Mucosa of gallbladder (tissue), 1 donor: ENCODE measurements at places on chromosomes 7 and 10. TPM values are rescaled to one million over a fixed set of nuclear protein-coding genes. Genes with fewer than 3 reads are reported as not detected.

- DNase-seq = no peak
Measured at GRCh38 chr10:5601826-5602495, 64.4 kb downstream of the ASB13 start.

DNA sequence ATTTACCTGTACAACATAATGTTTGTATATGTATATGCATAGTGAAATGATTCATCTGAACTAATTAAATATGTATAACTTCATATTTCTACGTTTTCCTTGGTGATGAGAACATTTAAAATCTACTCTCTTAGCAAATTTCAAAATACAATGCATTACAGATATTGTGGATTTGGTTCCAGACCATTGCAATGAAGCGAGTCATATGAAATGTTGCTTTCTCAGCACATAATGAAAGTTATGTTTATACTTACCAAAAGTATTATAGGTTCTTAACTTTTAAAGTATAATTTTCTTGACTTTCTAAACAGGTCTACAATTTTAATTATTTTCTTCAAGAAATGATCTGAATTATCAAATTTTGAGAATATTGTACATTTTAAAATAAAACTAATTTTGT, 189.2 kb downstream of the CSTF2T start:
- no peak for DNase-seq

GRCh38 chr10:77359287-77359691, 278.3 kb downstream of the KCNMA1 start:
- DNase-seq = no peak

DNA sequence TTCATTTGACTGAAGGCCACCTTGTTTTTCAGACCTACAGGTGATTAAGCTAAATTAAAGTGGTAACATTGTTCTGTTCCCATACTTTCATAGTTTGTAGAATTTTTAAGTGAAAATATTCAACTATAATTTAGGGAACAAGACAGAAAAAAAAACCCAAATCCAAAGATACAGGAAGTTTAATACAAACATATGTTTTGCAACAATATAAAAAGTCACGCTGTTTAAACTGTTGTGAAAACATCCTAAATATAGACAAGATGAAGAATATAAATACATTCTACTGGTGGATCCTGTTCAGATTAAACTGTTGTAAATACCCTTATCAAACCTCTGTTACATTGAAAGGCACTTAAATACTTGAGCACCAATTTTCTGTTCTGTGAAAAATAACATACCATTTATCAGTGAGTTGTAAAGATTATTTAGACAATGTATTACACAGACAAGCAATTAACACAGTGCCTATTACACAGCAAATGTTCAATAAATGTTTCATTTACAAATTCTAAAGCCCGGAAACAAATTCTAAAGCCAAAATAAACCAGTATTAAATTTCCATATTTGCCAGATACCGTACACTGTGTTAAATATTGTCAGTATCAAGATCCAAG, 14.2 kb downstream of the ASZ1 start:
- DNase-seq = no peak

GRCh38 chr7:1779445-1779844, 109.4 kb downstream of the ELFN1 start:
- no peak for DNase-seq

GRCh38 chr7:102061981-102062390, 224.7 kb upstream of the SH2B2 start:
- DNase-seq = peak; percentile 18

GRCh38 chr10:43265799-43266721, 805 bp downstream of the RASGEF1A start:
- no peak for DNase-seq

DNA sequence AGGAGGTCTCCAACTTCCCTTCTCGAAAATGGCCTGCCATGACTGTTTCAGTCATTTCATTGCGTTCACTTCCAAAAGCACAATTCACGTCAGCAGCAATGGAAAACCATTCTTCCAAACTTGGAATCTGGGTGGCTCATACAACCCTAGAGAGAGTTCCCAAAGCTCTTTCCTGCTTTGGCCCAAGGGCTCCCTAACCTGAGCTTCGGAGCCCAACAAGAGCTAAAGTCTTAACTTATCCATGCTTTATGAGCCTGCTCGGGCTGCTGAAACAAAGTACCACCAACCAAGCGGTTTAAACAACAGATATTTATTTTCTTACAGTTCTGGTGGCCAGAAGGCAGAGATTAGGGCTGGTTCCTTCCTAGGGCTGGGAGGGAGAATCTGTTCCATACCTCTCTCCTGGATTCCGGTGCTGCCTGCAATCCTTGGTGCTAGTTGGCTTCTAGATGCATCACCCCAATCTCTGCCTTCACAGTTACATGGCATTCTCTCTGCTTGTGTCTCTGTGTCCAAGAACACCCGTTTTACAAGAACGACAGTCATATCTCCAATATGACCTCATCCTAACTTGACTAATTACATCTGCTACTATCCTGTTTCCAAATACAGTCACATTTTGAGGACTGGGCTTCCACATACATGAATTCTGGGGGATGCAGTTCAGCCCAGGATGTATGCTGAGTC, 33.5 kb downstream of the CAMK2B start:
- DNase-seq = no peak

DNA sequence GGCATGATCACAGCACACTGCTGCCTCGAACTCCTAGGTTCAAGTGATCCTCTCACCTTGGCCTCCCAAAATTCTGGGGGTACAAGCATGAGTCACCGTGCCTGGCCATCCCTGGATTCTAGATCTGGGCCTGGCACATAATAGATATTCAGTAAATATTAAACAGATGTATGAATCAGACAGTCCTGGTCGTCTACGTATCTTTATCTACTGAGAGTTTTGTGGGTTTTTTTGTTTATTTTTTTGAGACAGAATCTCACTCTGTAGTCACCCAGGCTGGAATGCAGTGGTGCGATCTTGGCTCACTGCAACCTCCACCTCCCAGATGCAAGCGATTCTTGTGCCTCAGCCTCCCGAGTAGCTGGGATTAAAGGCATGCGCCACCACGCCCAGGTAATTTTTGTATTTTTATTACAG, 24.3 kb upstream of the ITGB1 start:
- DNase-seq = no peak

DNA sequence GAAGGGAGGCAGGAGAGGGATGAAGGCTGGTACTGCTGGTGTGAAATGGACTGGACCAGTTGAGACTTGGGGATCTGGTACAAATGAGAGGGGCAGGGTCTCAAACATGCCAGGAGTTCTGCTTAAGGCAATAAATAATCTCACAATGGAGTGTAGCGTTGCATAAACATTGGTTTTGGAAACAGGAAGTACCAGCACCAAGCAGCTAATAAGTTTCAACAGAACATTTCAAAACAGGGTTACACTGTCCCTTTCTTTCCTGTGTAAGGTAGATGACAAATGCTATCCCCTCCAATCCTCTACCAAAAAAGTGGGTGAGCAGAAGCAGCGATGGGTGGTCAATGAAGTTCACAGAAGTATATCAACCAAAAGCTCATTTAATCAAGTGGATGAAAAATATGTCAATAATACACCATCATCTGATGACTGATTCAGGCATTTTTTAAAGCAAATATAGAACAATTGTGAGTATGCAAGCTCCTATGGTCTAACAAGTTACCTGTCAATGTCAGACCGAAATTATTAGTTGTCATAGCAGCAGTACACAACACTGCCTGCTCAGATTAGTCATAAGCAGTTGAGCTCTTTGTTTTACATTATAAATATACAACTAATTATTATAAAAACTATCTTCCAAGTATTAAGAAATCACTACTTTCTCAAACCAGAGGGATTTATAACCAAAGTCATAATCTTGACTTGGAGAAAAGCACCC, 220.0 kb downstream of the FAM107B start:
- no peak for DNase-seq

GRCh38 chr10:72690071-72690755, 1.7 kb upstream of the MCU start:
- no peak for DNase-seq

The AP5Z1 gene
- total RNA-seq = 45.0 TPM

GRCh38 chr10:34666008-34666704, 148.9 kb downstream of the PARD3 start:
- peak; percentile 60 for DNase-seq

DNA sequence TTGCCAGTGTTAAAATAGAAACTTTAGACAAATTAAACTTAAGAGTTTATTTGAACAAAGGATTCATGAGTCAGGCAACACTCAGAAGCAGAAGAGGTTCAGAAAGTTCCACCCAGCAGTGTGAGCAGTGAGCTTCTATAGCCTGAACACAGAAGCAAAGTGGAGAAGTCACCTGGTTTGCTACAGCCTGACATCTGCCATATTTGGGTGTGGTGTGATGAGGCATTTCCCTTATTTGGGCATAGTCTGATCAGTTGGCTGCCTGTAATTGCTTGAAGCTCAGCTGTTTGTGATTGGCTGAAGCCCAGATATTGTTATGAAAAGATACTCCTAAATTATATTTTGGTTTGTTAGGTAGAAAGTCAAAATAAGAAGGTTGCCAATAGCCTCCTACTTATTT, 39.1 kb downstream of the VWC2 start:
- DNase-seq = no peak

- peak; percentile 68 for DNase-seq
Measured at GRCh38 chr7:73822319-73823173, 8.2 kb upstream of the CLDN4 start.

The PSTK gene
- 9.4 TPM for total RNA-seq

The SPDYE18 gene
- total RNA-seq = 0.72 TPM

The CDC14C gene
- not detected for total RNA-seq

The NUTM2B gene
- 2.4 TPM for total RNA-seq

- DNase-seq = peak; percentile 11
Measured at GRCh38 chr7:119472408-119473038, 800.5 kb upstream of the KCND2 start.

- no peak for DNase-seq
Measured at GRCh38 chr7:35967366-35968139, 166.7 kb downstream of the SEPTIN7 start.

- no peak for DNase-seq
Measured at GRCh38 chr10:11189582-11190376, 172.1 kb downstream of the CELF2 start.

The CYP2C9 gene
- total RNA-seq = 125 TPM

GRCh38 chr7:42832667-42833066, 79.2 kb downstream of the C7orf25 start:
- DNase-seq = no peak

The AMPH gene
- total RNA-seq = 4.9 TPM

DNA sequence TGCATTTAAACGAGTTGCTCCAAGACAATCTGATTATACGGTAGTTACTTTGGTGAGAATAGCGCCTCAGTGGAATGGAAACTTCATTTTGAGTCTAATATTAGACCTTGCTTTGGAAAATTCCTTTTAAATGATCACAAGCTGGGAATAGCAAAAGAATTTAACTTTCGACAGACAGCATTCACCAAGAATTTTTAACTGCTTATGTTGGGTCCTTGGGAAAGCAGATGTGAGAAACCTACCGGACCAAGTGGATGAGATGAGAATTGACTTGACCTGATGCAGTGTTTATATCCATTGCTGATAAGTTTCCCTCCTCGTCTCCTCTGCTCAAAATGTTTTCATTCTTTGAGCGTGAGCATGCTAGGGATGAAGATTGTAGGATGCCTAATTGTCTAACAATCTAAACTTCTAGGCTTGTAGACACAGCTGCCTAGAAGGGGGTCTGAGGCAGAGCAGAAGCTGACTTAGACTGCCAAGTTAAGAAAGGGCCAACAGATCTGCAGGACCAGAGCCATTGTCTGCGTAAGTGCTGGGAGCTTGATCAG, 126.9 kb downstream of the CNNM2 start:
- DNase-seq = peak; percentile 48

DNA sequence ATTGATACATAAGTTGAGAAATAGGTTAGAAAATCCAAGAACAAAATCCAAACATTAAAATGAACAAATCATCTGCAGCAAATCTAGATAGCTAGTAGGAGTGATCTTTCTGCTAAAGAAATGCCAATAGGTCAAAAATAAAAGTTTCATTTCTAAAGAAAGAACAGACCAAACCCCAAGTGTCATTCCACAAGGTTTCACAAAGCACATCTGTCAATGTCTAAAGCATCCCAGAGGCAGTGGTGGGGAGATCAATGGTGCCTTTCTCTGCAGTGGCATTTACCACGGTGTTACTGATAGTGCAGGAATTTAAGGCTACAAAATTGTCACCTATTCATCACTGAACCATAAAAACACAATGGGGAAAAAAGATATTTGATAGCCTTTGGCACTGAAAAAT, 147.9 kb downstream of the PARD3 start:
- DNase-seq = no peak

The TMEM270 gene
- not detected for total RNA-seq

DNA sequence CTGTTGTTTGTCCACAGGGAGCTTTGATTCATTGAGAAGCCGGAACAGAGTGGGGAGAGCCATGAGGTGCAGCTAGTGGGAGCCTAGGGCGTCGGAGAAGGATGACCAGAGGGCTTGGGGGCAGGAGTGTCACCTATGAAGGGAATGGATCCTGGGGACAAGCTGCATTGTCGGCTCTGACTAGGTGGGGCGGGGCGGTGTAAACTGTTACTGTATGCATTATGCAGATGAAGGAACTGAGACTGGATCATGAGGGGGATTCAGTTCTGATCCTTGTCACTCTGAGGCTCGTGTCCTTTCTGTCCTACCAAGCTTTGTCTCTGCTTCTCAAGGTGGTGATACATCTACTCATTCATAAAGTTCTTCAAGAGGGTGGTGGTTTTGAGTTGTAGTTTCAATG, 39.9 kb upstream of the MMD2 start:
- no peak for DNase-seq

DNA sequence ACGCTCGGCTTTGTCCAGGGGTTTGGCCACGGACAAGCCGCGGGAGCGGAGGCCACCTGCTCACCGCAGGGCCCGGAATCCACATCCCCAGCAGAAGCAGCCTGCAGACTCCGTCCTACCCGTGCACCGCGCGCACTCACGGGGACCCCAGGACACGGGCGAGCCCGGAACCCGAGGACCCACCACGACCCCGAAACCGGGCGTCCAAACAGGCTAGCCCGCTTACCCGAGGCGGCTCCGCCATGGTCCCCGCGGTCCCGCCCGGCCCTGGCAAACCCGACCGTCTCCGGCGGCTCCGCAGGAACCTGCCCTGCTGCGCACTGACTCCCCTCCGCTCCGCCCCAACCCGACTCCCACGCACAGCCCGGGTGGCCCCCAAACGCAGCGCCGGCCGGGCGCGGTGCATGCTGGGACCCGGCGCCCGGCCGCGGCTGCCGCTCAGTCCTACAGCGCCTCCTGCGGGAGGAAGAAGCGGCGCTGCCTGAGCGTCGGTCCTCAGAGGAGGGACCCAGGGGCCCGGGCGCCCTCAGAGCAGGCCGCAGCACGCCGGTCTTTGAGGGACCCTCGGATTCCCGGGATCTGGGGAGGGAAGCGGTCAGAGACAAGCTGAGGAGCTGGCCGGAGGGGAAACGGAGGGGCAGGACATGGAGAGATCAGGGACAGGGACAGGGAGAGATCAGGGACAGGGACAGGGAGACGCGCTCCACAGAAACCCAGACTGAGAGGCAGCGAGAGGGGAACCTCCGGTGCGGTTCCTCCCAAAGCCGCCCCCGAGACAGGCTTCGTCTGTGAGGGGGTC, at the start of gene ZNF786:
ZNF786 (minus strand) TSS at position 322 of the 799 bp plus-strand sequence; CDS start at position 244, 78 bp downstream.
- DNase-seq = peak; percentile 83
